Activated T-cell treated with anti-CD3 and anti-CD28 coated beads for 1 hour (primary cell): ENCODE measurements at places on chromosomes 11 and 22.

DNA sequence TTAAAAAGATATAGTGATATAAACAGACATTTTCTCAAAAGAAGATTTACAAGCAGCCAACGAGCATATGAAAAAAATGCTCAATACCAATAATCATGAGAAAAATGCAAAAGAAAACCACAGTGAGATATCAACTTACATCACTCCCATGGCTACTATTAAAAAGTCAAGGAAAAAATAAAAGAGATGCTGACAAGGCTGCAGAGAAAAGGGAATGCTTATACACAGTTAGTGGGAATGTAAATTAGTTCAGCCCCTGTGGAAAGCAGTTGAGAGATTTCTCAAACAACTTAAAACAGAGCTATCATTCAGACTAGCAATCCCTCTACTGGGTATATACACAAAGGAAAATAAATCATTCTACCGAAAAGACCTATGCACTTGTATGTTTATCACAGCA lies 97.1 kb upstream of the CARD18 start:
- no peak for DNase-seq

DNA sequence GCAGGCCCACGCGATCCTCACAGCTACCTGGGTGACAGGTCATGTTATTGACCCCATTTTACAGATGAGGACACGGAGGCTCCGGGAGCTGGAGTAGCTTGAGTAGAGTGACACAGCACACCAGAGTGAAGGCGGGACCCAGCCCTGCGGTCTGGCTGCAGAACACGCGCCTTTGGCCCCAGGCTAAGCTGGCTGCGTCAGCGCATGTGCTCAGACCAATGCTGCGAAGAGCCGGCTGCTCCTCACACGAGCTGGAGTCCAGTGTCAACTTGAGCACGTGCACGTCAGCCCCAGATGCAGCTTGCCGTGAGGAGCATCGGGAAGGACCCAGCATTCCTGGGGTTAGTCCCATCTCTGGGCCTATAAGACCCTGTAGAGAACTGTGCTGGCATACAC lies 49.9 kb downstream of the SCUBE1 start:
- no peak for DNase-seq

GRCh38 chr11:12494699-12495098 lies 117.3 kb downstream of the PARVA start:
- DNase-seq, result no peak

GRCh38 chr11:7253800-7254199 lies 2.1 kb downstream of the SYT9 start:
- DNase-seq, result no peak

- no peak for DNase-seq
Measured at GRCh38 chr11:116725434-116726221, 47.2 kb downstream of the BUD13 start.

GRCh38 chr22:43313890-43314474 lies 29.2 kb downstream of the SCUBE1 start:
- DNase-seq, result no peak

- no peak for DNase-seq
Measured at GRCh38 chr11:120578596-120579154, 67.1 kb downstream of the GRIK4 start.

- DNase-seq, result no peak
Measured at GRCh38 chr11:128235426-128235825, 351.9 kb downstream of the ETS1 start.

GRCh38 chr11:2569321-2569721 lies 124.5 kb downstream of the KCNQ1 start:
- no peak for DNase-seq

DNA sequence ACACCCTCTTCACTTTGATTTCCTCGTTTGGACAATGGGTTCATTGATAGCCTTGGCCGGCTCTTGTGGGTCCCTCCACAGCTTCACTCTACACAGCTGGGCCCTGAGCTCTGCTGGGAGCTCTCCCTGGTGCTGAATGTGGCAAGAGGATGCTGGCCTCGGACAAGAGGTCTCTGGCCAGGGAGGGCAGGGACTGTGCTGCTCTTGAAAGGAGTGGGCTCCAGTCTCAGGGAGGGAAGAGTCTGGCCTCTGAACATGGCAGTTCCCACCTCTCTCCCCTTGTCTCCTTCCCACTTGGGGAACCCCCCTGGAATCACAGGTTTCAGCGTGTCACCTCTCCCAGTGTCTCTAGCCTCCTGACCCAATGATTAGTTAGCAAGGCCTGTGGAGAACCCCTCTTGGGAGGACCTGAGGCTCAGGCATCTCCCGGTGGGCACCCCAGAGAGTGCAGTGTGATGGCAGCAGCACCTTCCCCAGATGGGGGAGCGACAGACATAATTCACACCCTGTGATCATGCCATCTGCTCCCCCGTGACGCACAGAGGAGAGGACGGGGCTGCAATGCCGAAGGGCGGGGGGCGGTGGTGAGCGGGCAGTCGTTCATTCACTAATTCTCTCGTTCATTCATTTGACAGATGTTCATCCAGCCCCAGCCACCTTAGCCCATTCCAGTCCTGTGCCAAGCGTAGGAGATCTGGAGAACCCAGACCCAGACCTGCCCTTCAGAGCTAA lies 2.8 kb upstream of the CABP7 start:
- DNase-seq, result no peak

- DNase-seq, result no peak
Measured at GRCh38 chr11:26072614-26073153, 259.2 kb upstream of the ANO3 start.

DNA sequence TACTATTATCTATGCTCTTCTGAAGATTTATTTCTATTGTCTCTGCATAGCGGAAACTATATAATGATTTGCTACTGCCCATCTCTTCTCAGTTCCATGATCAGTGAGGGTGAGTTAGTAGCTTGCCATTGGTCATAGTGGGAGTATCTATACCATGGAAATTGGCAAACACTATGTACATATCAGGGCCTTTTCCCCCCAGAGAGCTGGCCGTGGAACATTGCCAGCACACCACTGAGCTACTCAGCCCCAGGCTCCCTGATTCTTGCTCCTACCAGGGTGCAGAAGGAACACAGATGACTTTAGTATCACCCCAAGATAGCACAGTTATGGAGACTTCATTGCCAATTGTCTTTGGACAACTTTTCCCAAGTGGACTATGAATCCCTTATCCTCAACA lies 33.2 kb downstream of the IRAG1 start:
- DNase-seq, result no peak

- DNase-seq, result no peak
Measured at GRCh38 chr22:40014667-40015248, 20.0 kb downstream of the FAM83F start.

DNA sequence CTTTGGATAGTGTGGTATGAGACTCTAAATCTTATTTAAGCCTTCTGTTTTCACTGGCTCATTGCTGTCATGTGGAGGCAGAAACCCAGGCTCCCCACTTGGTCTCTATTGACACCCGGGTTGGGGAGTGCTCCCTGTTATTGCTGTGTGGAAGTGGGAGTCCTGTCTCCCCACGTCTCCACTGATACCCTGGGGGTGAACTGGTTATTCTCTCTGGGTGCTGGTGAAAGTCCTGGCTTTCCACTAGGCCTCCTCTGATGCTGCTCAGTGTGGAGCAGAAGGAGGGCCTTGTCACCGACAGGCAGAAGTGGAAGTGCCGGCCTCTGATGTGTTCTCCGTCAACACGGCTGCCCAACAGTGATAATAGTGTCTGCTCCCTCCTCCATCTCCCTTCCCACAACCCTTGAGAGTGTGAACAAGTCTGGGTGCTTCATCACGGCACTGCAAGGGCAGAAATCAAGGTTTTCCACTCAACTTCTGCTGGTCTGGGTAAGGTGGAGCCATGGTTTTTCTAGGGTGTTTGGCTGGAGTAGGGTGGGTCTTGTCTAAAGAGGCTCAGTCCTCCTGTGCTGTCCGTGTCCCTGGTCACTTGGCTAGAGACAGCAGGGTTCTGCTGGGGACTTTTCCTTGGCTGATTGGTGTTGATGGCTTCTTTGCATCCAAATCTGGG lies 240.7 kb upstream of the B3GAT1 start:
- DNase-seq, result no peak

DNA sequence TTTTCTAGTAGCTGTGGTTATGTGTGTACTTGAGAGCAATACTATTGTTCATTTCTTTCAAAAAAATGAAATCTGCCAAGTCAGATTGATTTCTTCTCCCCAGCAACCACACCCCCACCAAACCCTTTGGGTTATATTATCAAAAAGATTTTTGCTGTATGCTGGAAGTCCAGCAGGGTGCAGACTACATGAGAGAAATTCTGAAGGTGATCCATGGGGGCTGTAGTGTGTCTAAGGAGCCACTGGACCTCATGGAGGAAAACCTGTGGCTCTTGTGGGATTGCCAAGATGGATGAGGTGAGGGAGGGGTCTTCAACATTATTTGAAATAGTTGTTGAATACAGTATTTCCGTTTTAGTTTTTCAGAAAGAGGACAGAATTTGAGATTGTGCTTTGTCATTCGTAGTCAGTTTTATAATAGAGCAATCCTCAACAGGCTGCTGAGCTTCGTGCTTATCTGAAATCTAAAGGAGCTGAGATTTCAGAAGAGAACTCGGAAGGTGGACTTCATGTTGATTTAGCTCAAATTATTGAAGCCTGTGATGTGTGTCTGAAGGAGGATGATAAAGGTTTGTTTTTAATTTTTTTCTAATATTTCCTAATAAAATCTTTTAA lies 3.1 kb downstream of the EIF3M start:
- DNase-seq, result no peak

GRCh38 chr11:112590764-112591163 lies 330.1 kb upstream of the PLET1 start:
- no peak for DNase-seq

DNA sequence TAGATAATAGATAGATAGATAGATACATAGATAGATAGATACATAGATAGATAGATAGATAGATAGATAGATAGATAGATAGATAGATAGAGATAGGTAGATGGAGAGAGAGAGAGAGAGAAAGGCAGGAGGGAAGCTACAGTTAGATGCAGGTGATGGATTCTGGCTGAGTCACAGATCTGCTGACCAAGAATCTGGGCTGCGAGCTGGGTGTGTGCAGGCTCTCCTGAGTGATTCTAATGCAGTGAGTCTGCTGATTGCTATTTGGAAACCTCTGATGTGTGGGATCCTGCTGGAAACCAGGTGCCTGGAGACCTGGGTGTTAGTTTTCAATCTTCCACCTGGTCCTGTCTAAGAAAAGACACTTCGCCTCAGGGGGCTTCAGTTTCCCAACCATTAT lies 1441.8 kb downstream of the TBC1D22A start:
- DNase-seq, result no peak

GRCh38 chr11:35303596-35304385 lies 115.6 kb downstream of the SLC1A2 start:
- no peak for DNase-seq

GRCh38 chr11:86938900-86939880 lies 16.0 kb downstream of the FZD4 start:
- DNase-seq, result no peak

GRCh38 chr22:29078036-29078868 lies 5.4 kb downstream of the KREMEN1 start:
- DNase-seq, result no peak

DNA sequence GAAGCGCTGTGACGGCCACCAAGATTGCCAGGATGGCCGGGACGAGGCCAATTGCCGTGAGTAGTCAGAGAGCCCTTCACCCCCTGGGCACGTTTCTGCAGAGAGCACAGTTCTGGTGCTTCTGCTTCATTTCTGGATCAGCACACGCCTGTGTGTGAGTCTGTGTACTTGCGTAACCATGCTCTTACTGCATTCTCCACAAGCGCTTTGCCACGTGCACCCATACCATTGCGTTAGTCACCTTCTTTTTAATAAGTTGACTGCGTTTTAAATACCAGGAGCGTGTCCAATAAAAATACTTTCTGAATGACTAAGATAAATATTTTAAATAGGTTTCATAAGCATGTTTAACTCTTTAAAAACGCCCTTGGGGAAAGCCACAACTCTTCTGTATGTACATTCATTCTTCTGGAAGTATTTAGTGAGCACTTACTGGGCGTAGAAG lies 143.0 kb upstream of the SORL1-AS1 start:
- no peak for DNase-seq

- DNase-seq, result no peak
Measured at GRCh38 chr11:12950670-12951069, 58.4 kb upstream of the RASSF10 start.

GRCh38 chr11:99925968-99926367 lies 761.1 kb upstream of the ARHGAP42 start:
- DNase-seq, result no peak

GRCh38 chr11:76200006-76200940 lies 6.0 kb downstream of the WNT11 start:
- DNase-seq, result no peak

DNA sequence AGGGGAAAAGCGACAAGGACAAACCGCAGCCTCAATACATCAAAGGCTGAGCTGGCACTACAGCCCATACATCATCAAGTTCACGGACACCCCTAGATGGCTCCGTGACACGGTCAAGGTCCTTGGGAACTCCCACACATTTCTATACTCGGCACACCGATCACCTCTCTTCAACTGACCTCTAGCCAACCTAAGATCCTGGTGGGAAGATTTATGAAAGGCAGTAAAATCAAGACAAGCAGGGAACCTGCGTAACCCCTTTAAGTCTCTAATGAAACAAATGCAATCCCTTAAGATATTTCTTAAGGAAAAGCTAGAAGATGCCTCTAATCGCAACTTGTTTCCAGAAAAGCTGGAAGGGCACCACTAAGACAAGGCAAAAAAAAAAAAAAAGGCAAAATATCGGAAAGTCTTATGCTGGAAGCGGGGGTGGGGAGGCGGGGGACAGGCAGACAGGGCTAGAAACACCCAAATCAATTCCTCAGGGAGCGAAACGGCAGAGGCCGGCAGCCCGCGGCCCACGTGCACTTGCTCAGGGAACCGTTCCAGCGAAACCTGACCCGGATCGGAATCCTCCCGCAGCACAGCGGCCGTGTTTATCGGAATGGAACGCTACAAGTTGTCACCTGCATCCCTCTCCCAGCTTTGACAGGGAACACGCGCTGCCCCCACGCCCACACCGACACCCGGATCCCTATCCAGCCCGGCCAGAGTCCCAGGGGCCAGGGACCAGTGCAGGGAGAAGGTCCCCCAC lies 1.4 kb downstream of the ARHGAP20 start:
- DNase-seq, result no peak

GRCh38 chr11:4672470-4672869 lies 25.2 kb downstream of the OR51E2 start:
- DNase-seq, result no peak

- DNase-seq, result no peak
Measured at GRCh38 chr11:44694443-44694842, 32.3 kb upstream of the TSPAN18 start.

- no peak for DNase-seq
Measured at GRCh38 chr11:101721270-101721669, 137.5 kb upstream of the TRPC6 start.

GRCh38 chr11:101707477-101707876 lies 123.7 kb upstream of the TRPC6 start:
- no peak for DNase-seq
